OCI-LY7 (cell line): ENCODE measurements at places on chromosomes 1 and 21.

- no peak for DNase-seq
Measured at GRCh38 chr1:212491454-212491853, 58.7 kb downstream of the NENF start.

DNA sequence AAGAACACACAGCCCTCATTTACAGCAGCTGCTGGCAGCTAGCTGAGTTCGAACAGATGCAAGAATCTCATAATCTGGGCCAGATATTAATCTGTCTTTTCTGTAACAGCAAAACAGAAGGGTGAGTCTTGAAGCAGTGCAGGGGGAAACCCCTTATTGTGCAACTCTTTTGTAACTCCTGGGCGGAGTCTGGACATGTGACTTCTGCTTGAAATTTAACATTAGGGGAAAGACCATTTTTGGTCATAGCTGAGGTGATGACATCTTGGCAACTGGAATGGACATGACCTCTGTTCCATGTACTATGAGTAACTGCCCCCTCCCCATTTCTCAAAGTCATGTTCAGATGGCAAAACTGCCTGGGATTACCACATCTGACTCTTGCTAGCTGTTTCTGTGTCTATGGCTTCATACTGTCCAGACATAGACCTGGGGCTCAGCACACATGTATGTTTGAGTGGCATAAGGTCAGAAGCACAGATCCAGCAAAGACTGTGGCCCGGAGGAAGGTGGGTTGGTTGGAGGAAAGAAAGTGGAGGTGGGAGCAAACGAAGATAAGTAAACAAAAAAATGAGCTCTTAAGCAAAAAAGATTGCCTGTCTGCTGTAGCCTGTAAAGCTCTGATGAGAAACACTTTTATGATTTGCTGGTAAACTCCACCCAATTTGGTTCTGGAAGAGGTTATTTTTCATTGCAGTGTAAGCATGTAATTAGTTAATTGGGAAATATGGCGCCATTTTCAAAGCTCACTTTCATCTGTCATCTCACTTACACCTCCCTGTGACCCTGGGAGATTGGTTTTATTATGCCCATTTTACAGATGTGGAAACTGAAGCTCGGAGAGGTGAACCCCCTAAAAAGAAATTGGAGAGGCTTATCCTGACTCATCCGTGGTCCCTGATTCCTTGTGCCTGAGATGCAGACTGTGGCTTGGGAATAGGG lies 26.1 kb downstream of the ETS2 start:
- DNase-seq, result no peak

DNA sequence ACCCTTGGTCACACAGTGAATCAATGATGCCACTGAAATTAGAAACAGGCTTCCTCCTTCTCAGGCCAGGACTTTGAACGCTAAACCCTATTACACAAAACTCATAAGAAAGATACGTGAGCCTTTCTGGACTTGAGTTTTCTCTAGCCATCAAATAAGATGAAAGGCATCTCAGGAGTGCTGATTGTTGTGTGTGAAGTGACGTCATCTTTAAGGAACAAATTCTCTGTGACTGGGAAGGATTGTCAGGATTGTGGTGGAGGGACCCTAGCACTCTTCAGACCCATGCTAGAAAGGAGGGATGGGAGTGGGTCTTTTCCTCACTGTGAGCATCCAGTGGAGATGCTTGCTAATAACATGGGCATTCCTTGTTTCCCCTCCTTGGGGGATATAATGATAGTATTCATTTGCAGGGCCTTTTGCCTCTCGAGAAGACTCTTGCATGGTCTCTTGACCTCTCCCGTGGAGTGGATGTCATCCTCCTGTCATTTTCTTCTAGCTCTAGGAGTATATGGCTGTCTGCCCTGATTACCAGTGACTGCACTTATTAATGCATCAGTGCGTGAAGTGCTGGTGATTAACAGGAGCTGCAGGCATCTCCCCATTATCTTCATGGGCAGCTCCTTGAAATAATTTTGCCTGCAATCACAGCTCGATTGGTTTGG lies 39.9 kb downstream of the SPATA46 start:
- no peak for DNase-seq

- no peak for DNase-seq
Measured at GRCh38 chr1:207314816-207315215, 6.7 kb upstream of the CD55 start.
